ENCODE measurements at places on chromosomes 5 and 9.

DNA sequence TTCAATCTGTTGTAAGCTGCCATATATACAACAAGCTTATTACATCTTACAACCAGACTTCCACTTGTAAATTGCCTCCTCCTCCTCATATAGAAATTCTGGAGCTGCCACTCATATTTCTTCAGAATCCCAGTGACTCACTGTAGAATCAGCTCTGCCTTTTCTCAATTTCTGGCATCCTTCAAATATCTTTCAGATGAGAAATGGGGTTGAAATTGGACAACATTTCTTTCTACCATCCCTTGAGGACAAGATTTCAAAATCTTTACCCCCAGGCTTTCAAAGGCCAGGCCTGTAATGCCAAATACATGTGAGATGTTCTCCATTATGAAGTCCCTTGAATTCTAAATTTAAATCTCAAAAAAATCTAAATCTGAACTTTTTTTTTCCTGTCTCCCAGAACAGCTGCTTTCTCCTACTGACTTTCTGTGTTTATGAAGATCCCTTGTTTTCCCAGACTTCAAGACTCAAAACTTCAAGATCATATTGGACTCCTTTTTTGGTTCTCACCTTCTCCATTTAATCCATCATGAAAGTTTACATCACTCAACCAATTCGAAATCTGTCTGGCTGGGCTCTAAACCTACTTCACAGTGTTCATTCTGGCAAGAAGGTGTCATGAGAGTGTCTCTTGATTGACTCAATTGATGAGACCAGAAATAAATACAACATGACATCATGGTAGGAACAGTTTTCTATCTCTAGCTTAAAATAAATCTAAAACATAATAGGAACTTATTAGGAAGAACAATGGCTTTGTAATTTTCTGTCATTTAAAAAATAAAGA lies 109.8 kb downstream of the HMHB1 start:
- no peak for DNase-seq

- no peak for DNase-seq
Observed at GRCh38 chr5:32791536-32792243, 80.6 kb downstream of the NPR3 start.

DNA sequence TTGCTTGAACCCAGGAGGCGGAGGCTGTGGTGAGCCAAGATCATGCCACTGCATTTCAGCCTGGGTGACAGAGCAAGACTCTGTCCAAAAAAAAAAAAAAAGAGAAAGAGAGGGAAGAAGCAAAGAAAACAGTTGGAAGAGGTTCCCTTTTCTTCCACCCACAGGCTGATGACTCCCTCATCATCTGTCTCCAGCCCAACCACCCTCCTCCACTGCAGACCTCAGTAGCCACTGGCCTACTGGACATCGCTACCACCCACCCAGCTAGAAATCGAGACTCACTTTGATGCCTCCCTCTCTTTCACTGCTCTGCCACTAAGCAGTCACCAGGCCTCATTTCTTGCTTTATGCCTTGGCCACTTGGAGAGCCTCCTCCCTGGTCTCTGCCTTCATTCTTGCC lies 71.2 kb downstream of the NIPSNAP3B start:
- DNase-seq = no peak

GRCh38 chr5:95709967-95710650 lies 21.0 kb upstream of the RHOBTB3 start:
- DNase-seq = no peak

GRCh38 chr9:136201609-136202453 lies 3.1 kb downstream of the LHX3 start:
- DNase-seq = no peak

- no peak for DNase-seq
Observed at GRCh38 chr5:51632793-51633192, 249.5 kb downstream of the ISL1 start.

GRCh38 chr5:153458268-153458667 lies 32.2 kb upstream of the GRIA1 start:
- no peak for DNase-seq

GRCh38 chr9:29873579-29873978 lies 2300.3 kb upstream of the C9orf72 start:
- DNase-seq = no peak

GRCh38 chr9:137085920-137086530 lies 760 bp upstream of the MAN1B1 start:
- DNase-seq = no peak

- DNase-seq = no peak
Observed at GRCh38 chr5:96743805-96744204, 63.9 kb downstream of the ERAP1 start.

GRCh38 chr5:150948539-150948938 lies 43.8 kb upstream of the ZNF300 start:
- no peak for DNase-seq

DNA sequence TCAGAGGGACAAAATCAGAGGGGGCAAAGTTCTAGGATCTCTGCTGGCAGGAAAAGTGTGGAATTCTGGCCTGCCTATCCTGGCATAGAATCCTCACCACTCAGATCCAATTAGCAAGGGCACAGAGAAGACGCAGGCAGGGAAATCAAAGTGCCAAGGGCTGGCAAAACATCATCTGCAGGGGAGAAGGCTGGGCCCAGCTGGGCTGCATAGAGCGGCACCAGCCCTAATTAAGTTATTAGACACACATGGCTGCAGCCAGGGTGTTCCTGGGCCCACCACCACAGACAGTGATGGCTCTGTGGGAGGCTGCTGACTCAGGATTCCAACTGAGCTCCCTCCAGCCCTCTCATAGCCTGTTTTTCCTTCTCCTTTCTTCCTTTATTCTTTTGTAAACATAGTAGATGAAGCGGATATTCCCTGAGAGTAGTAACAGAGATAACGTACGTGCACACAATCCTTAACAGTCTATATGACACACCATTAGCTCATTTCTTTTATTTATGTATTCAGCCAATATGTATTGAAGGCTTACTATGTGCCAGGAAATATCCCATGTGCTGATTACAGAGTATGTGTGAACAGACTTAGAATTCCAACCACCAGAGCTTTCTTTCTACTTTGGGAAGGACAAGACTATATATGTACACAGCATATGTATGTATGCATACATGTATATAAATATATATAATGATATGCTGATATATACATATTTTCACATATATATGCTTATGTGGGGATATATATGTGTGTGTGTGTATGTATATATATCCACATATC lies 236.1 kb downstream of the ASTN2 start:
- no peak for DNase-seq

- no peak for DNase-seq
Observed at GRCh38 chr5:177431317-177432142, 5.1 kb downstream of the GRK6 start.

DNA sequence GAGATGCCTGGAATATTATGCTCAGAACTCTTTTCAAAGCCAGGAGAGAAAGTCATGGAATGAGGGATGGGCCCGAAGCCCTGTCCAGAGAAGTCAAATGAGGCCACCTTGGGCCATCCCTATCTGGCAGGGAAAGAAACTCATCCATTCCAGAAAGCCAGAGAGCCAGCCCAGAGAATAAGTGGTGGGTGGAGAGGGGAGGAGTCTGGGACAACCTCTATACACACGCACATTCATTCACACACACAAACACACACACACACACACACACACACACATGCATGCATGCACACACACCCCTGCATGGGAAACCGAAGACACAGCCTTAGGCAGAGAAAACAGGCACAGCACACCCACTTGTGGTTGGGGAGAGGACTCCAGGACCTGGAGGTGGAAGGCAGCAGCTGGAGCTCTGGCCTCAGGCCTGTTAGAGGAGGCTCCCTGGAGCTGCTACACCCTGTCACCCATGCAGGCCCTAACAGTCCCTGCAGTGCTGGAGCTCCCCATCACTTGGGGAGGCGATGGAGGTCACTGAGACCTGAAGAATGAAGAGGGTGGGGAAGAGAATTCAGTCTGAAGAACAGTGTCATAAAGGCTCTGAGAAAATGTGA lies 38.0 kb downstream of the TGFBI start:
- DNase-seq = no peak

GRCh38 chr5:54659700-54660131 lies 142.2 kb downstream of the SNX18 start:
- no peak for DNase-seq

DNA sequence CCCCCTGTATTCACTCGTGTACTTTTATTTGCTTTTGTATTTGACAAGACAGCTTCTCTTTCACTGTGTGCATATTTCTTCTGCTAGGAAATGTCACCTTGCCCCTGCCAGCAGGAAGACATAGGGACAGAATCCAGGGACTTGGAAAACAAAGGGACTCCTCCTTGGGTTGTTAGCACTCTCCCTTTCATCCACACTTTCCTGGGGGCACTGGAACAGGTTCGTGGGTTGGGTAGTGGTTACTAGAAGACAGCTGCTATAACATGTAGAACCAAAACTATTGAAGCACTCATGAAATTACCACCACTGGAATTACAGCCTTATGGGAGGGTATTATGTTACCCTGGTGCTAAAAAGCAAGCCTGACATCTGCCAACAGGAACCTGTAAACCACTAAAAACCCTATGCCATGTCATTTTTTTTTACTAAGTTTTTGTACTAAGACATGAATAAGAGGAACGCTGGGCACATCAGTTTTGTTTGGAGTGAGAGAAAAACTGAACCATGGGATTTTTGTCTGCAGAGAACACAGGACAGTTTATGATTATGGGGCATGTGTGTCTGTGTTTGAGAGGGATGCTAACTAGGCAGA lies 4.7 kb upstream of the CCL28 start:
- no peak for DNase-seq

DNA sequence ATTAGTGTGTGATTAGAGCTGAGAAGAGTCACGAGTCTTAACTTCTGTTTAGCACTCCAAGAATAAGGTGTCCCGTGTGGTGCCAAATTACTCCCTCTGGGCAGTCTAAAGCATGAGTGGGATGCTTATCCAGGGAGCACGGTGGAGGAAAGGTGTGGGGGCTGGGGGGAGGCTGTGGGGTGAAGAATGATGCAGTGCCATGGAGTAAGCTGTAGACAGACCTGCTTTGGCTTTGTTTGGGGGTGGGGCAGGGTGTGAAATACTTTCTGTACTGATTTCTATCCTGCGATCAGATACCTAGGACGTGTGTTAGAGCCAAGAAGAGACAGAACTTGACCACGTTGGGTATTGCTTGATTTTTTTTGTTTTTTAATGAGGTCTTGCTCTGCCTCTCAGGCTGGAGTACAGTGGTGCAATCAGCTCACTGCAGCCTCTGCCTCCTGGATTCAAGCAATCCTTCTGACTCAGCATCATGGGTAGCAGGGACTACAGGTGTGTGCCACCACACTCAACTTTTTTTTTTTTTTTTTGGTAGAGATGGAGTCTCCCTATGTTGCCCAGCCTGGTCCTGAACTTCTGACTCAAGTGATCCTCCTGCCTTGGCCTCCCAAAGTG lies 232.8 kb downstream of the MAN2A1 start:
- no peak for DNase-seq

DNA sequence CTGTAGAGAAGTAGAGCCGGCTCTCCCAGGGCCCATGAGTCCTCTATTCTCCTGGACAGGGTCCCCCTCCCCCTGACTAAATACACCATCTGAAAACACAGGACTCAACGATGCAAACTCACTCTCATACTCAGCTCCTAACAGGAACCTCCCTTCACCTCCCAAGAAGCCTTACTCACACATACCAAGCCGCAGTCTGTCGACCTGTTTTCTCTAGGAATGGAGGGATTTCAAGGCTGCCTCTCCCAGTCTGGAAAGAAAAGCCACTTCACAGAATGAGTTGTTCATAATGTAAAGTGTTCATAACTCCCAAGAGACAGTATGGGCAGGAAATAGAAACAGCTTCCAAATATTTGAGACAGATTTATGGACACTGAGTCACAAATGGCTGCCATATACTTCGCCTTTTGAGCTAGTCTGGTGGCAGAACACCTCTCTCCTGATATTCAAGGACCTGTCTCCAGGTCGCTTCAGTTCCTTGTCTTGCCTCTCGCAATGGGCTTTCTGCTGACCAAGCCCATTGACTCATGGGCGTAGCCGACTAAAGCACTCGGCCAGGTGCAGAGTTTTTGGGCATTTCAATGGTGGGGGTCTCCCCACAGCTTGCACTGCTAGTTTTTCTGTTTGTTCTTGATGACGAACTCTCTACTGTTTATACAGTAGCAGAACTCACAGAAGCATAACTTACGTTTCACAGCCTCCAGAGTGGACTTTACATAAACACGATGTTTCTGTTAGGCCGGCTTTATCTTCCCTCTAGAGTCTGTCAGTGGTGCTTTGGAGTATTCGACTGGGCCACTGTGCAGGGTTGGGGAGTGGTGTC lies 25.0 kb upstream of the IL17B start:
- DNase-seq = no peak

DNA sequence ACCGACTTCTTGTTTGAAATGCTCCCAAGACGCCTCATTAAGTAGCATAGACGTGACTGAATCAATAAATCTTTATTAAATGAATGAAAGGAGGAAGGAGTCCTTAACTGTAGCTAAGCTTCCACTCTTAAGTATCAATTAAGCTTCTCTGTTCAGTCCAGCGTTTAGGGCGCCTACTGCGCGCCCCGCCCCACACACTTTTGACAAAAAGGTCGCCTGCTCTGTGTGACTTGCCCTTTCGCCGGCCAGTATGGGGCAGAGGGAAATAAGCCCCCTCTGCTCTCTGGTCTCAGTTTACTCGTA lies 662 bp upstream of the DOLPP1 start:
- no peak for DNase-seq

DNA sequence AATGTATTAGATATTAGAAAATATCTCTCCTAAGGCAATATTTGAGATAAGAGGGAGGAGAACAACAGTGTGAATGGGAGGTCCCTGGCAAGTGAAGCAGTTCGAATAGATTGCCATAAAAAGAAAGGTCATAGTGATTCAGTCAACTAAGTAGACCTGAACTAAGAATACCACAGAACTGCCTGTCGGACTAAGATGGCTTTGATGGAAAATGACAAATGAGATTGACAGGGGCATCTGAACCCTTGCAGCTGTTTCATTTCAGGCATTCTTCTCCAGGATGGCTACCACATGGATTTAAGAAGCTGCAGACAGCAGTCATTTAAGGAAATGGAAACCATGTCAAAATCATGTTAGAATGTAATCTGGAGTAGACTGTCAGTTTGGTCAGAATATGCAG lies 308.4 kb upstream of the MEF2C start:
- DNase-seq = no peak

DNA sequence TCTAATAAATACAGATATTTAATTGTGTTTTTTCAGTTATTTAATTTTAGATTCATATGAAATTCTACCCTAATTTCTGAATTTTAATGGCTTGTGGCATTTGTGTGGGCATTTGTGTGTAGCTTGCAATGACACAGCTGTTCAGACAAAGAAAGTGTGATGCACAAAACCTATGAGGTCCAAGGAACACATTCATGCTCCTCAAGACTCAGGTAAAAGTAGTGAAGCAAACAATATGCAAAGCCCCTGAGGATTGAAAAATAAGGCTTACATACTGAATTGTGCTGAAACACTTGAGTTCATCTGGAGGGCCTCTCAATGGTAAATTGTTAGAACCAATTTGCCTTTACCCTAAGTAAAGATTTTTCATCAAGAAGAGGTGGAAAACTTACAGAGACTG lies 28.1 kb downstream of the IL7R start:
- DNase-seq = no peak

DNA sequence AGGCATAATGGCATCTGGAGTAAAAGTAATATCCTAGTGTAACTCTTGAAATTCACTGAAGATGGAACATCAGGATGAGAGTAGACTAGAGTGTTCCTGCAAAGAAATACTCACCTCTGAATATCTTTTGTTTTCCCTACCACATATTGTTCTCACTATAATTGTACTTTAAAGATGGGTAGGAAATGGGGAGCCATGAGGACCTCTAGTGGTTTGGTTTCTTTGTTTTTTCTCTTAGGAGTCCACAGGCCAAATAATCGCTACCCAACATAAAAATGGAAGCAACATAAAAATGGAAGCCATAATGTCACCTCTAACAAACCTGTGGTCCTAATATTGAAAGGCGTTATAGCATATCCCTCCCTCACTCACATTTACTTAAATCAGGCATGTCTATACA lies 2375.8 kb downstream of the MAT2B start:
- no peak for DNase-seq
